CD4-positive, alpha-beta T cell treated with Interleukin-21 for 1 hour (primary cell): ENCODE measurements at places on chromosomes 16 and 17.

DNA sequence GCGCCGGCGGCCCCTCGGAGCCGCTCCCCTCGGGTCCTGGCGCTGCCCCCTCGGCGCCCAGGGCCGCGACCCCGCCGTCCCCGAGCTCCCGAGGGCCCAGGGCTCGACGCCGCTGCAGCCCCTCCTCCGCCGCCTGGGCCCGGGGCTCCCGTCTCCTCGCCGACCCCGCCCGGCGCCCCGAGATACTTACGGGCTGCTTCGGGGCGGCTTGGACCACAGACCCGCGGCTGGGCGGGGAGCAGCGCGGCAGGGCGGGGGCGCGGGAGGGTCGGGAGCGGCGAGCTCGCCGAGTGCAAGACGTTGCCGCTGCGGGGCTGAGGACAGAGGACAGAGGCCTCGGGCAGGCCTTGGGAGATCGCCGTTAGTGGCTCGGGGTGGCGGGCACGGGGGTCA, 290 bp downstream of the TOB1 start:
- DNase-seq: no peak

DNA sequence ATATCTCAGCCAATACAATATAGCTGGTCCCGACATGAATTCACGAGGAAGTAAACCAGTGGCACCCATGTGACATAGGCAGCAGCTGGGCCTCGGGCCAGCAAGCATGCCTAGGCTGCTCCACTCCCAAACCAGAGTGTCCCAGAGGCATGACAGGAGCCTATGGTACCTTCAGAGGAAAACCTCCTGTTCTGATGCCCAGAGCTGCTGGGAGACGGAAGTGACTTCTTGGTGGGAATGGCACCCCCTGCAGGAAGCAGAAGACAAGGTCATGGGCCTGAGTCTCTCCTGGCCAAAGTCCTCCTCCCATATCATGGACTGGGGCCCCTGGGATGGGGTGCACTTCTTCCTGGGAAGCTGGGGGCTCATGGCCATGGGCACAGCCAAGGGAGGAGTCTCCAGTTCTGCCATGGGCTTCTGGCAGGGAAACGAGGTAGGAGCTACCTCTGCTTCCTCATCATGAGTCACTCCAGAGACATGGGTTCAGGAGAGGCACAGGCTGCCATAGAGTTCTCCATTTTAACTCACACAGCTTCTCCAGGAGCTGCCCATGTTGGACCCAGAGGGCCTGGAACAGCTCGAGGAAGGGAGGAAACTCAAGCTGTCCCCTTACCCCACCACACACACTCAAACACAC, 13.4 kb downstream of the FBF1 start:
- DNase-seq: no peak

- DNase-seq: no peak
Observed at GRCh38 chr16:85621698-85622428, 8.7 kb downstream of the GSE1 start.

GRCh38 chr17:55830699-55831471, 80.0 kb downstream of the PCTP start:
- no peak for DNase-seq

- no peak for DNase-seq
Observed at GRCh38 chr17:41211845-41212466, 14.5 kb upstream of the KRTAP9-2 start.

DNA sequence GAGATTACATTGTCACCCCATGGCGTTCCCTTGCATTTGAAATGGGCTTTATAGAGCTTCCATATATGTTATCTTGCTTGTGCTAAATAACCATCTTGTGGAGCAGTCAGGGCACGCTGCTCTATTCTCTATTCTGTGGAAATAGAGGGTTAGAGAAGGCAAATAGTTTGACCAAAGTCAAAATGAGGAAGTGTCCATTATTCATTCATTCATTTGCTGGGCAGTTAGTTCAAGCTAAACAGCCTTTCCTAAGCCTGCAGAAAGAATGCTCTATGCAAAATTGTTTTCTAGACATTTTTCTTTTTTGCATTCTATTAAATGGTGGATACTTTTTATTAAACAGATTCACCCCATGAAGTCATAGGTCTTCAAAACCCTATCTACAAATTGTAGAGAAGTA, 67.8 kb upstream of the ELAC2 start:
- DNase-seq: no peak

DNA sequence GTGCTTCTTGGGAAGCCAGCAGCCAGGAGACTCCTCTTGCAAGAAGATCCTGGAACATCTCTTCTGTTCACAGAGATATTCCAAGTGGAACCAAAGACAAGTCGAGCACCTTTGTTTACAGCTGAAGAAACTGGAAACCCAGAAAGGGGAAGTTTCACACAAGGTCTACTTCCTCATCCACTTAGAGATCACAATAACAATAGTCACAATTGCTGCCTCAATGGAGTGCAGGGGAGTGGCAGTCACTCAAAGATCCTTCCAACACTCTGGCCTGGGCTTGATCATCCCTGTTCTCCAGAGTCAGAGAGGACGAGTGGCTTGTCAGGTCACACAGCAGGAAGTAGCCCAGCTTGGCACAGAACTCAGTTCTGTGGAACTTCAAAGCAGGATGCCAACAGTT, 46.9 kb upstream of the SIAH1 start:
- no peak for DNase-seq

DNA sequence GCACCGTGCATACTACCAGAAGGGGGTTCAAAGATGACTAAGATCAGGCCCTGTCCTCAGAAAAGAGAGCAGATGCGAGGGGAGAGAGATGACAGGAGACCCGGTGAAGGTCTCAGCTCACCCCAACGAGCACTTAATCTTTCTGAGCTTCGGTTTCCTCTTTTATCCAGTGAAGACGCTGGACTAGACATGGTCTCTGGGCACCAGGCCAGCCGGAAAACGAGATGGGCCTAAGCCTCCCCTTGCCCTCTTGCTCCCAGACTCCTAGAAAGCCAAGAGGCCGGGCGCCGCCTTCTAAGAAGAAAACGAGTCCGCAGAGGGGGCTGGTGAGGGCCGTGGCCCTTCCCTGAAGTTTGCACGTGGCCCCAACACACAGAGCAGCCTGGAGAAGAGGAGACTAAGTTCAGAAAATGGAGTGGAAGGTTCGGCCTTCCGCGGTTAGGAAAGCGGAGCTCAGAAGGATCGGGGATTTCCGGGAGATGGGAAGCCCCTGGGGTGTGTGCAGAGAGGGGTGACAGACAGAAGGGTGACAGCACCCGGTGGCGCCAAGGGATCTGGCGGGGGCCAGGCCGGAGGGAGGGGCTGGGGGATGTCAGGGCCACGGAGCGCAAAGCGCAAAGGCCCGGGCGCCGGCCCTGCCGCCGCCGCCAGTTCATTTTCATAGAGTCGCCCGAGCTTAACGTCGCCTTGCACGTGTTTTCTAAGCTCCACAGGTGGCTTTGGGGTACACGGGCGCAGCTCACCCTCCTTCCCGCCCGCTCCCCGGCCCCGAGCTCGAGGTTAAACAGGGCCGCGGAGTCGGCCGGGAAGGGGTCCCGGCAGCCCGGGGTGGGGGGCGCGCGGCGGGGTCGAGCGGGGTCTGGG, 42.1 kb upstream of the BHLHA9 start:
- peak; percentile 29 for DNase-seq

DNA sequence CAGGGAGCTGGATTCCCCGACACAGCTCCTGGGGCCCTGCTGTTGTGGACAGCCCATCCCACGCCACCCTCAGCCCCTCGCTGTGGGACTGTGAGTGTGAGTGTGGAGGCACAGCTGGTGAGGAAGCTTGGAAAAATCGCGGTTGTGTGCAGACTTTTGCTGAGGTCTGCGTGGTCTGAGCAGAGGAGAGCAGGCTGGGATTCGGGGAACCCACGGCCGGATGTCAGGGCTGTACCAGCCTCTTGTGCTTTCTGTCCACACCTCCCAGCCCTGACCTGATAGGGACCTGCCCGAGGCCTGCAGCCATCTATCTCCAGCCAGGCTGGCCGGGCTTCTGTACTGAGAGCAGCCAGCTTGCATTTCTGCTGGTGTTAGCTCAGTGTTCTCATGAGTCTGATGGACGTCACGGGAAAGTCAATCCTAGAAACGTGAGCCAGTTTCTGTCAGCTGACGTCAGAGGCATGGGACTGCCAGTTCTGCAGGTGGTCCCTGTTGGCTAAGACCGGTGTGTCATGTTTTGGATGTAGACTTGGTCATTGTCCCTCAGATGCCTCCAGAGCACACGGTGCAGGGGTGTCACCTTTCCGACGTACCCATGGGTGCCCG, 72.8 kb upstream of the ZNF750 start:
- no peak for DNase-seq

DNA sequence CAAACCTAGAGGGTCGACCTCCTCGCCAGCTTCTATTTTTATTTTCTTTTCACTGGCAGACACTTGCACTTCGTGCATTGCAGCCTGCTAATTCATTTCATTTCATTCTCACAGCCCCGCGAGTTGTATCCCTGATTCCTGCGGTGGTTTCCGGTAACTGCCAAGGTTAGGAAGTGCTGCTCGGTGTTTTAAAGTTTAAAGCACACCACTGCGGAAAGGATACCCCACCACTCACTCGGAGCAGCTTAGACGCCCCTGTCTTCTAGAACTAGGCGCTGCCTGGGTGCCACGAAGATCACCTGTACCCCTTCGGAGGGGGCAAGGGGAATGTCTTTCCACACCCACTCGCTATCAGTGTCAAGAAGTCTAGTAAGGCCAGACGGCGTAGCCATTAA, 509 bp downstream of the CNEP1R1 start:
- DNase-seq: peak; percentile 23

GRCh38 chr16:6964679-6965078, 368.0 kb upstream of the RBFOX1 start:
- no peak for DNase-seq

DNA sequence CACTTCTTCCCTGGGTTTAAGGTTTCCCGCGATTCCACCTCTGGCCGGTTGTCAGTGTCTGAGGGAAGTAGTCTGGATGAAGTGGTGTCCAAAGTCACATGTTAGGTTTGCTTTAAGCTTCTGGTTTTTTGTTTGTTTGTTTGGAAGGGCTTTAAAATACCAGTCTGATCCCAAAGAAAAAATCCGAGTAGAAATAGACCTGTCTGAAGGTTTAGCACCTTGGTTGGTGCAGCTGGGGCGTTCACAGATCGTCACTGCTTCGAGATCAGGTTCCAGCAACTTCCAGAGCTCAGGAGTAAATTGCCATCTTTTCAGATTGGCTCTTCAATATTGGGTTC, 567 bp downstream of the TMEM97 start:
- DNase-seq: no peak

DNA sequence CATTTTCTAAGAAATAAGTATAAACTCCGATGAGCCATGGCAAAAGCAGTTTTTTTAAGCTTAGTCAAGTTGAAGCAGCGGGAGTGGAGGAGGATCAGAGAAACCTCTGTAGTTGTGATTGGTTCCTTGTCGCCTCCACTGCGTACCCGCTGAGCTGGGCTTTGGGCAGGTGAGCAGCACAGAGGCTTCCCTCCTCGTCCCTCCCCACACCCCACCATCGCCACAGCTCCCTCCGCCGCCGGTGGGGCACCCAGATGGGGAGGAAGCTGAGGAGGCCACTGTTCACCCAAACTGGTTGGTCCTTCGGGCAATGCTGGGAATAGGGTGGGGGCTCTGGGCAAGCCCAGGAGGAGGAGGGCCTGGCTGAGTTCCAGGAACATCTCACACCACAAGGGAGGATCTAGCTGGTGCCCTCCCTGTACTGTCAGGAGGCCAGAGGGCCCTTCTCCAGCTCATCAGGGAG, 5.2 kb upstream of the MRPL38 start:
- no peak for DNase-seq

GRCh38 chr17:77887464-77888241, 70.8 kb upstream of the TNRC6C start:
- peak; percentile 86 for DNase-seq

GRCh38 chr16:54178478-54178976, 108.1 kb downstream of the IRX3 start:
- DNase-seq: no peak

DNA sequence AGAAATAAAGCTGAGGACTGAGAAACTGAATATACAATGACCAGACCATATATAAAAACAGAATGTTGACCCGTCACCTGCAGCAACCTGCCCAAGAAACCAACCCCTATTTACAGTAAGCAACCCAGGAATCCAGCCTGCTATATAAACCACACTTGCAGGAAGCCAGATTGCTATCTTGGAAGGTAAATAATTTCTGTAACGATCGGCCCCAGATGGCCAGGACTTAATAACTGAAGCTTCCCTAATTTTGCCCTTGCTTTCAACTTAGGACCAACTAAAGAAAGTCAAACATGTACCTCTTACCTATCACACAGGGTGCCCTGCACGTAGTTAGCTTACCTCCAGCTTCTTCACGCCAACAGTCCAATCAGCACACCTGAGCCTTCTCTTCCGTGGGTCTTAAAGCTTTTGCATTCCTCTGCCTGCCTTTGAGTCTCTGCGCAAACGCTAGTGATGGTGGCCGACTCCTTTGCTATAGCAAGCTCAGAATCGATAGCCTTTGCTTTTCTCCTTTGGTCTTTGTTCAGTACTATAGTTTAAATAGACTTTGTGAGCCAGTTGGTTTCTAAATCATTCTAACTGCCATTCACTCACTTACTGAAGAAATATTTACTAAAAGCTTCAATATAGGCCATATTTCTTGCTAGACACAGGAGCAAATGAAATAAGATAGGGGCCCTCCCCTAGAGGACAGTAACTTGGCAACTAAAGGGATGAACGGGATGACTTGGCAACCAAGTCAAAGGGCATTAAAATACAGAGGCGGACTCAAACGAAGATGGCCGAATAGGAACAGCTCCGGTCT, 31.3 kb downstream of the MPHOSPH6 start:
- DNase-seq: no peak

- no peak for DNase-seq
Observed at GRCh38 chr17:15973834-15974233, 25.7 kb downstream of the ZSWIM7 start.

GRCh38 chr17:35084987-35085386, 21.5 kb upstream of the RFFL start:
- no peak for DNase-seq

- DNase-seq: peak; percentile 83
Observed at GRCh38 chr17:36602924-36603384, 1.6 kb downstream of the MRM1 start.
